ENCODE measurements at places on chromosomes 6 and 20.

GRCh38 chr6:25233226-25233625 is 45.9 kb upstream of the CARMIL1 start:
- DNase-seq, result no peak

DNA sequence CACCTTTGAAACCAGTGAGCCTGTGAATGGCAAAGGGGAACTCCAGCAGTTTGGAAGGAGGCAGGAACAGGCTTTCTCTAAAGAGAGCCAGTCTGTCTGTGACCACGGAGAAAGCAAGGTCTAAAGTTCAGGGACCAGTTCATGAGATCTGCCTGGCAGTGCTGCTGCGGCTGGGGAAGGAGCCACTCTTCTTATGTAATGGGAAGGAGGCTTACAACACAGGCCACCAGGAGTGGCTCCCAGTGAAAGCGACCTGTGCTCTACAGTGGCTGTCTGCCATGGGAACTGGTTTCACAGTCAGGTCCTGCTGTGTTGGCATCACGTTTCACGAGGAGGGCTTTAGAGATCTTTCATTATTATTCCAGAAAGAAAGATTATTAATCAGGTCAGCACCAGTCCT is 291.9 kb upstream of the PRDM1 start:
- no peak for DNase-seq

DNA sequence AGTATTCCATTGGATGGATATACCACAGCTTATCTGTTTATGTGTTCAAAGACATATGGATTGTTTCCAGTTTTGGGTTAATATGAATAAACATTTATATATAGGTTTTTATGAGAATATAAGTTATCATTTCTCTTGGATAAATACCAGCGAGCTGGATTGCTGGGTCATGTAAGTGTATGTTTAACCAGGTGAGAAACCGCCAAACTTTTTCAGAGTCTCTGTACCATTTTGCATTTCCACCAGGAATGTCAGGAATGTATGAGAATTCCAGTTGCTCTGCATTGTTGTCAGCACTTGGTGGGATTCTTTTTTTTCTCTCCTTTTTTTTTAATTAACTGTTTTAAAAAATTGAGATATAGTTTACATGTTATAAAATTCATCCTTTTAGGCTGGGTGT is 52.1 kb downstream of the PHF20 start:
- DNase-seq, result no peak

GRCh38 chr20:14477125-14477524 is 139.7 kb upstream of the FLRT3 start:
- DNase-seq, result no peak

DNA sequence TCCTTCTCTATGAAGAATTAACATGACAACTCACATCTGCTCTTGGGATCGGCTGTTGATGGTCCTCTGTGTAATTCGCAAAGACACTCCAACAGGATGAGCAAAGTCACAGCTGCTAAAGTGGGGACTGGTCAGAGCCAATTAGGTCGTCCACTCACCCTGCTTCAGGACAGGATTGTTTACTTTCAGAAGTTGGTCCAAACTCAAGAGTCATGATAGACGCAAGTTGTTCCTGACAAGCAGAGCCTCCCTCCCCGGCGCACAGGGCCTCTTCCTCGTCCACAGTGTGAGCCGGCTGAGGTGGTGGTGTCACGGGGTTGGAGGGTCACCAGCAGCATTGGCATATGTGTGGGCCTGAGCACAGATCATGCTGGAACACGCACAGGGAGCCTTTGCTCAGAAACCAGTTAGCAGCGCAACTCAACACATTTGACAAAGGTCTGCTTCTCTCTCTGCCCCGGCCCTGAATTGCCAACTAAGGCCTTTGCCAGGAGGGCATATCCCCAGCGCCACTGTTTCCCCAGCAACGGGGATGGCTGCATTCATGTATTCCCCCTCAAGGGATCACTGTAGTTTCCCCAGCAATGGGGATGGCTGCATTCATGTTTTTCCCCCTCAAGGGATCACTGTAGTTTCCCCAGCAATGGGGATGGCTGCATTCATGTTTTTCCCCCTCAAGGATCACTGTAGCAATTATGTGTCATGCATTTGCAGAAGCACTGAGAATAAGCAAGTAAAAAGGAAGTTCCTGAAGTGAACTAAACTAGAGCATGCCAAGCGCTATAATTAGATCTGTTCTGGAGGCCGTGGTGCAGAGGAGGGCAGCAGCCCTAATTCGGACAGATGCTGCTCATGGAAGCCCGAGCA is 111.7 kb downstream of the THBS2 start:
- no peak for DNase-seq

- DNase-seq, result no peak
These were observed 85.8 kb downstream of the FOXF2 start for GRCh38 chr6:1475174-1475573.

DNA sequence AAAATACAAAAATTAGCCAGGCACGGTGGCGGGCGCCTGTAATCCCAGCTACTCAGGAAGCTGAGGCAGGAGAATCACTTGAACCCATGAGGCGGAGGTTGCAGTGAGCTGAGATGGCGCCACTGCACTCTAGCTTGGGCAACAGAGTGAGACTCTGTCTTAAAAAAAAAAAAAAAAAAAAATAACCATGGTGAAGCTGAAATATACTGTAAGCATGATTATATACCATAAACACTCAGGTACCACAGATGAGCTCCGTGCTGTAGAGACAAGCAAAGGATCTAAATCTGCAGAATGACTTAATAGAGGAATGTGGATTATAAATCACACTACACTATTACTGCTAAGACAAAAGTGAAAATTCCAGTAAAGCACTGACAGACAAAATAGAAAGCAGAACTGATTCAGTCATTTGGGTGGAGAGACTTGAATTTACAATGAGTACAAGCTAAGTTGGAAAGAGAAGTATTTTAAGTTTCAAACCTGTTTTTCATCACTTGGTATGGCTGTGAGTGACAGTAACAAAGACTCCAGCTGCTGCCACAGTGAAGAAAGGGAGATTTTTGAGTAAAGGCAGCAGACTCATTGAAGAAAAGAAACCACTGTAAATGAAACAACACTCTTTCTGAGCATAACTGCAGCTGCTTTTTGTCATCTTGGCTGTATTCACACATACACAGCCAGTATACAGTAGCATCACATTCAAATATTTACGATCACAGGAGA is 322.1 kb downstream of the RNGTT start:
- DNase-seq, result no peak

- DNase-seq, result no peak
These were observed 116.9 kb downstream of the TTLL2 start for GRCh38 chr6:167441715-167442206.

- DNase-seq, result no peak
These were observed 236.0 kb upstream of the STXBP5 start for GRCh38 chr6:146968041-146968760.

DNA sequence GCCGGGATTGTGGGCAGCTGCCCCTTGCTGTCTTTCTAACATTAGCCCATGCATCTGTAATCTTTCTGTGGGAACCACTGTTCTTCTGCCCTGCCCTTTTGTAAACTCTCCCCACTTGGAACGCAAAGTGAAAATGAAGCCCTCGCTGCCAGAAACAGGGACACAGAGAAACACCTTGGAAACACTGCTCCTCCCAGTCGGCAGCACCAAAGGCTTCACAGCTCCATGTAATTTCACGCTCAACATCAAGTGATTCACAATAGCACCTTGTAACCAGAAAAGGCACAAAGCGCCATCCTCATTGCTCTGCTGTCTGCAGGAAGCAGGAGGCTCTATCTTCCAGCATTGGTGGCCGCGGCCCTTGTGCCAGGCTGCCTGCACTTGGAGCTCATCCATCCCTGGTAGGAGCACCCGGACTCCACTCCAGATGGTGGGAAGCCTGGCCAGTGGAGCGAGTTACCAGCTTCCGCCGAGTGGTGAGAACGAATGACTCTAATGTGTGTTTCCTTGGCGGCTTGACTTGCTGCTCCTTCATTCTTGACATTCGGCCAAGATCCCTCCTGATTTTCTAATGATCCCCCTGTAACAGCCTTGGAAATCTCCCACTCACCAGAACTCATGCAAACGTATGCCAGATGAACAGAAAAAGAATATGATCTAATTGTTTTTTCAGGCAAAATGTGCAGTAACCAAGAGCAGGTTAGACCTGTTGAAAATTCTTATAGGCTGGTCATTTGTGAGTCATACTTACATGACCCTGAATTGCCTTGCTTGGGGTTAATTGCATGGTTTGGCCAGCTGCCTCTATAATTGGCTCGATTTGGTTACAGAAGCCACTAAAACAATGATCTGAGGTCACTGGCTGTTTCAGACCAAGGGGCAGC is 169.1 kb upstream of the CDYL start:
- DNase-seq, result no peak

GRCh38 chr6:170025935-170026750 is 264.7 kb downstream of the DLL1 start:
- no peak for DNase-seq

DNA sequence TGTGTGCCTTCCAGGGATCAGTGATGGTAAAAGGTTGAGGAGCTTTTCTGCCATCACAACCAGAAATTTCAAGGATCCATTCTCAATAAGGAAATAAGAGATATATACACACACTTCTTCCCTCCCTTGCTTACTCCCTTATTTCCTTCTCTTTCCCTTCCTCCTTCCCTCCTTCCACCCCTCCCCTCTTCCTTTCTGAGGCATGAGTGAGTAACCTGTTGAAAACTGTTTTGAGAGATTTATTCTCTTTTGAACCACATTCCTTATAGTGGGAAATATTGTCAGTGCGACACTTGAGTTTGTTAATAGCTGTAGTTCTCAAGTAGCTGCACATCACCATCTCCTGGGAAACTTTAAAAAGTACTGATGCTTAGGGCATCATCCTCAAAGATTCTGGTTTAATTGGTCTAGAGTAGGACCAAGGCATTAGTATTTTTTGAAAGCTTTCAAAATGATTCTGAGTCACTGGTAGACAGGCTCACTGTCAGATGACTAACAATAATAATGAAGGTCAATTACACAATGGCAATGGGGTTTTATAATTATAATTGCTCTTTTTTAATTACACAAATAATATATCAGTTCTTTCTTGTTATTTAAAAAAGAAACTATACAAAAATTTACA is 109.9 kb downstream of the POPDC3 start:
- no peak for DNase-seq

- DNase-seq, result no peak
These were observed 841.1 kb upstream of the MANEA start for GRCh38 chr6:94736236-94736635.

DNA sequence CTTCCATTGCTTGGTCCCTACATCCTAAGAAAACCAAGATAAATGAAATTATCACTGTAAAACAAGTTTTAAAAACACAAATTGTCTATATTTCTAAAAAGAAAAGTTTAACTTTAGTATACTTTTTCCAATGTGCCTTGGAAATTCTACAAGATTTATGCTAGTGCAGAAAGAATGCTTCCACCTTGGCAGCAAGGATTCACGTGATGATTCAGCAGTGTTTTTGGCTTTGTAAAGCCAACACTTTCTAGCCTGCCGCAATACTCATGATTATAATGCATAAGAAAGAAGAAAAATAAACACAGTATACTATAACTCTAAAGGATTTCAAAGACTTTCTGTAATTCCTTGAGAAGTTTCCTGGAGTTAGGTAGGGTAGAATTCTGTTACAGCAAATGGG is 442.7 kb downstream of the TENT5A start:
- DNase-seq, result no peak

DNA sequence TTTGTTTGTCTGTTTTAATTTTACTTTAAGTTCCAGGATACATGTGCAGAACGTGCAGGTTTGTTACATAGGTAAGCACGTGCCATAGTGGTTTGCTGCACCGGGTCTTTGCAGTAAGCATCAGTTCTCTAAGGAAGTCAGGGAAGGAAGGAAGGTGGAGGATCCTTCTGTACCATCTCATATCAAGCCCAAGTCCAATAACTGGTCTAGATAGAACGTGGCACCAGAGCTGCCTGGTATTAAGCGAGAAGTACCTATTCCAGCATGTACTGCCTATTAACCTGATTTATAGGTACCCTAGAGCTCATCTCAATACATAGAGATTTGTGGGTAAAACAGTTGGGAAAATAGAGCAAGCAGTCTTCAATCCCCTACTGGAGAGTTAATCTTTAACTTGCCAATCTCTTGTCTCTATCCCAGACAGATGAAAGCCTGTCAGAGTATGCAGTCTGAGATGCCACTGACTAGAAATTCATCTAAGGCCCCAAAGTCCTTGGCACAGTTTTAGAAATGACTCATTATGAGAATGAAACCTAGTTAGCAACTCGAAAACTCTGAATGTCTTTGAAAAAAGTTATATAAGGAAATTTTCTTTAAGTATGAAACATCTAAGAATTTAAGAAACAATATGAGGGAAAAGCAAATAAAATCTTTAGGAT is 144.9 kb downstream of the TFAP2A start:
- DNase-seq, result no peak

GRCh38 chr6:83884523-83884922 is 25.0 kb downstream of the CYB5R4 start:
- no peak for DNase-seq

- no peak for DNase-seq
These were observed 134.6 kb upstream of the SYNDIG1 start for GRCh38 chr20:24334830-24335229.

DNA sequence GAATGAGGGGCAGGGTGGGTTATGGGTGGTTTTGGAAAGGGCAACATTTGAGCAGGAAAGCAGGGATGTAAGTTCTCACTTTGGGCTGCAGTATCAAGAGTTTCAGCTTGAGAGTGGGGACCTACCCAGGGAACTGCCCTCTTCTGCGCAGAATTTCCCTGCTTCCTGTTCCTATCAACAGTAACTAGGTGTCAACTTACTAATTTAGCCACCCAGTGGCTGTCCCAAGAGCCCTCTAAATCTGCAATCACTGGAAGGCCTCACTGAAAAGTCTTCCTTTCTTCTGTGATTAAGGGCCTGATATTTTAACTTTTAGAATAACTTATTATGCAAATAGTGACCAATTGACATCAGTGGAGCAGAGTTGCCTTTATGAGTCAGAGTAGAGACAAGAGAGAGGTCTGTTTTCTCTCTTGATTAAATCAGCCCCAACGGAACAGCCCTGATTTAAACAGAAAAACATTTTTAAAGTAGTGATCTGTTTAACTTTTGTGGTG is 118.2 kb upstream of the RIPOR2 start:
- DNase-seq, result no peak

DNA sequence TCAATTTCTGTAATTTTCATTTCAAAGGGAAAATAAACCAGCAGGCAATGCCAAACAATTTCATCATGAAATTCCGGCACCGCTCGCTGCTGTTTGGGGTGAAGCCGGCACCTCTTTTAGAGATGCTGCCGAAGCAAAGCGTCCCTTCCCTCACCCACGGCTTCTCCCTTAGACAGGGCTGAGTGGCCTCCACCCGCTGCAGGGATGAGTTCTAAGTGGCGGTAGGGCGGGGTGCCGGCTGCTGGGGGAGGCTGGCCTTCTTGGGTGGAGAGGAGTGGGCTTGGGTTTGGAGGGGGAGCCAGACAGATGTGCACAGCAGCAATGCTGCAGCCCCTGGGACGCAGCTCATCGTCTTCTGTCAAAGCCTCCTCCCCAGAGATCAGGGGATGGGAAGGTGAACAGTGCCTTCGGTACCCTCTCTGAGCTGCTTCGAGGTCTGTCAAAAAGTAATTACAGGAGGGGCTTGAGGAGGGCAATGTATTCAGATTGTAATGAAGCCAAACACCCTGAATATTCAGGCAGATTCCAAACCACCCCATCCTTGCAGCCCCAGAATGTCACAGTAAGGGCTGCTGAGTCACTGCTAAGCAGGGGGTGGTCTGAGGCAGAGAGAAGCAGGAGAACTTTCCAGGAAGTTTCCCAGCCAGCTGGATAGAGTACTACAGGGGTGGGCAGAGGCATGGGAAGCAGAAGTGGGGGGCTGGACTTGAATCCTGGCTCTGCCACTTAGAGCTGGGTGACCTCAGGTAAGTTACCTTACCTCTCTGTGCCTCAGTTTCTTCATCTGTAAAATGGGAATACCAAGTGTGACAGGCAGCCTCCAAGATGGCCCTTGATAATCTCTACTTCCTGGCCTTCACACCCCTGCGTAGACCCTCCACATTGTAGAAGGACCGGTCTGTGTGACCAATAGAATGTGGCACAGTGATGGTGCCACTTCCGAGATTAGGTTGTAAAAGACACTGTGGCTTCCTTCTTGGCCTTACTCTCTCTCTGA is 96.6 kb downstream of the SULF2 start:
- DNase-seq, result no peak

Measured in CMK (cell line).